Heart left ventricle (tissue), 16 donors: ENCODE measurements at places on chromosomes 11 and 22. TPM values are rescaled to one million over a fixed set of nuclear protein-coding genes. Genes with fewer than 3 reads are reported as not detected.
A peak's percentile ranks its signal among the peaks of the same experiment; 100 is the strongest.

Gene OR8B4
- total RNA-seq: not detected

Gene FCHSD2
- 40.3 TPM for total RNA-seq

Gene TMEM121B
- total RNA-seq: 1.2 TPM

Gene PRG2
- not detected for total RNA-seq

Gene LYVE1
- total RNA-seq: 17.0 TPM

Gene SLC25A18
- total RNA-seq: 10.2 TPM

Gene BCR
- 51.1 TPM for total RNA-seq

Gene FGF3
- total RNA-seq: not detected

GRCh38 chr22:26066534-26066933 lies 102.7 kb upstream of the SEZ6L start:
- no peaks in the 10 kb centered on the region for H3K4me1 ChIP-seq
- no peak overlapping the region for H3K27ac ChIP-seq
- no peaks in the 10 kb centered on the region for H3K27me3 ChIP-seq
- H3K36me3 ChIP-seq: no peaks in the 10 kb centered on the region
- DNase-seq: no peak

- H3K4me1 ChIP-seq: no peaks in the 10 kb centered on the region
- H3K36me3 ChIP-seq: no peaks in the 10 kb centered on the region
- no peaks in the 10 kb centered on the region for H3K27me3 ChIP-seq
- no peak for DNase-seq
Measured at GRCh38 chr22:30143265-30143664, 63.0 kb downstream of the HORMAD2 start.

DNA sequence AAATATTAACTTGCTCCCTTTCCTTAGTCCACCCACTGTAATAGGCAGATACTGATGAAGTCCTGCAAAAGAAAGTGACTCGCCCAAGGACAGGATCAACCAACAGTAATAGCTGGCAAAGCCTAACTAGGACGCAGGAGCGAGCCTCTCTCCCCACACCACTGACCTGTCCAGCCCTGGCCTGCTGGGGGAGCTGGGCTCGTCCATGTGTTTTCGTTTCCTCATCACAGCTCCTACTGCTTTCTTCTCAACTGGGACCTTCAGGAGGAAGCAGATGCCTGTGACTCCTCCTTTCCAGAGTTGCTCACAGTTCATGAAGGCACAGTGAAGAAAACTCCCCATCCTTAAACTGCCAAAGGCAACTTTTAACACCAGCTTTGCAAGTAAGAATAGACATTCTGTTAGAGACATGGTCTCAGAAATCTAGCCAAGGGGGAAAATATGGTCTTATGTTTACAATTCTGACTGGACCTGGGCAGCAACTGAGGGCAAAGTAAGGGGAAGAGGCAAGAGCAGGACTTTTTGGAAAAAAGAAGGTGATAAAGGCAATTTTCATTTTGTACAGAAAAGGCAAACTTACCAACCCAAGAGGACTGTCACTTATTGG lies 11.6 kb upstream of the GPHA2 start:
- DNase-seq: no peak
- no peaks in the 10 kb centered on the region for H3K27me3 ChIP-seq
- no peaks in the 10 kb centered on the region for H3K36me3 ChIP-seq
- no peak overlapping the region for H3K27ac ChIP-seq
- no peaks in the 10 kb centered on the region for H3K4me1 ChIP-seq
- no peak overlapping the region for H3K4me3 ChIP-seq

- H3K36me3 ChIP-seq: no peaks in the 10 kb centered on the region
- no peak overlapping the region for H3K4me3 ChIP-seq
- no peak for DNase-seq
- H3K27ac ChIP-seq: no peak overlapping the region
- no peaks in the 10 kb centered on the region for H3K4me1 ChIP-seq
Measured at GRCh38 chr11:118287006-118287405, 17.5 kb upstream of the CD3E start.

GRCh38 chr11:33695051-33695566 lies 5.5 kb downstream of the C11orf91 start:
- H3K27me3 ChIP-seq: no peaks in the 10 kb centered on the region
- H3K4me3 ChIP-seq: no peak overlapping the region
- H3K27ac ChIP-seq: no peak overlapping the region
- H3K36me3 ChIP-seq: no peaks in the 10 kb centered on the region
- no peak for DNase-seq

DNA sequence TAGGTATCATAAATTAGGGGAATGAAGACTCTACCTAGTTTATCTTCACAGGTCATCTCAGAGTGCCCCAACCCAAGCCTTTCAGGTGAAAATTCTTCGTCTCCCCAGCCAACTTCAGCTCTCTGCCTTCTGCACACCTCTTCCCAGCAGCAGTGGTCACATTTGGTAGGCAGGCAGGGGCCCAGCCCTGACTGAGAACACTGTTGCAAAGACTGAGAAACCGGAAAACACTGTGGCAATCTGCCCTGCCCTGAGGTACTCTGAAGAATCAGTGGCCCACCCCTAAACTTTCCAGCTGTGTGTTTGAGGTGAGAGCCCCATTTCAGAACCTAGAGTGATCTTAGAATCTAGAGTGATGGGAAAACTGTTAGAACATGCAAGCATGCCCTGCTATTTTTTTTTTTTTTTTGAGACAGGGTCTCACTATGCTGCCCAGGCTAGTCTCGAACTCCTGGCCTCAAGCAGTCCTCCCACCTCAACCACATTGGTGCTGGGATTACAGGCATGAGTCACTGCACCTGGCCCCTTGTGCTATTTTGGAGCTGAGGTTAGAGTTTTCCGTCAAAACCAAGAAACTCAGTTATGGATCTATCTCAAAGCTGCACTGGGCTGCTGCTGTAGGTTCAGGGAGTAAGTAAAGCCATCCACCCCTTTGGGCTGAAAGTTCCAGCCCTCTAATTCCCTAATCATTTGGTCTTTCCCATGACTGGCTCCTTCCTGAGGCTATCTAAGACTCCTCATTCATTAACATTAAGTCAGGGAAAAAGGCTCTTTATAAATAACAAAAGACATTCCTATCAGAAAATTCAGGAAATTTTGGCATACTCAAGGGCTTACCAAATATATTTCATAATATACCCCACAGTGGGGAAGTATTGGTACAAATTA lies 1.7 kb upstream of the LDHA start:
- peaks cover 5% of the 10 kb centered on the region for H3K4me1 ChIP-seq
- no peak overlapping the region for H3K4me3 ChIP-seq
- peaks cover 14% of the 10 kb centered on the region for H3K36me3 ChIP-seq
- peak overlapping the region; percentile 99 for H3K27ac ChIP-seq

- no peak overlapping the region for H3K27ac ChIP-seq
- H3K27me3 ChIP-seq: no peaks in the 10 kb centered on the region
- no peak overlapping the region for H3K4me3 ChIP-seq
Measured at GRCh38 chr11:19633276-19633675, 79.4 kb upstream of the NAV2 start.

DNA sequence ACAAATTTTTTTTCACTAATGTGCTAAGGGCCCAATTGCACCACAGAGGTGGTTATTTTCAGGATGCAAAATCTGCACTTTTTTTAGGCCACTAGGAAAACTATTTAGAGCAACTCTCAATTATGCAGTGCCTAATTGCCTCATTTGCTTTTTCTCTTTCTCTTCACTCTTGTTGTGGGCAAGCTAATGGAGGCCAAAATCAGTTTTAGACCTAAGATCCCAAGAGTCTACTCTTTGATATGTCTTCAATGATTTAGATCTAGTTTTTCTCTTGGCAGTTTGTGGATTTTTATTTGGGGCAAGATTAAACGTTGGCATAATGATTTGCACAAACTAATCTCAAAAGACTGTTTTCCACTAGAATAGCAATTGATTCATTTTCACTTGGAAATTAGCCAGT lies 1996.9 kb downstream of the LRRC4C start:
- no peak overlapping the region for H3K27ac ChIP-seq
- H3K27me3 ChIP-seq: no peaks in the 10 kb centered on the region
- no peaks in the 10 kb centered on the region for H3K4me1 ChIP-seq
- no peak overlapping the region for H3K4me3 ChIP-seq
- DNase-seq: no peak

- no peaks in the 10 kb centered on the region for H3K27me3 ChIP-seq
- H3K4me1 ChIP-seq: no peaks in the 10 kb centered on the region
- H3K36me3 ChIP-seq: no peaks in the 10 kb centered on the region
- DNase-seq: no peak
- H3K4me3 ChIP-seq: no peak overlapping the region
Measured at GRCh38 chr11:103494491-103494890, 385.3 kb downstream of the DYNC2H1 start.

- H3K27ac ChIP-seq: no peak overlapping the region
- no peak for DNase-seq
- no peaks in the 10 kb centered on the region for H3K36me3 ChIP-seq
- H3K4me3 ChIP-seq: no peak overlapping the region
- H3K27me3 ChIP-seq: no peaks in the 10 kb centered on the region
- H3K4me1 ChIP-seq: peaks cover 4% of the 10 kb centered on the region
Measured at GRCh38 chr11:32137263-32137662, 46.4 kb downstream of the RCN1 start.

DNA sequence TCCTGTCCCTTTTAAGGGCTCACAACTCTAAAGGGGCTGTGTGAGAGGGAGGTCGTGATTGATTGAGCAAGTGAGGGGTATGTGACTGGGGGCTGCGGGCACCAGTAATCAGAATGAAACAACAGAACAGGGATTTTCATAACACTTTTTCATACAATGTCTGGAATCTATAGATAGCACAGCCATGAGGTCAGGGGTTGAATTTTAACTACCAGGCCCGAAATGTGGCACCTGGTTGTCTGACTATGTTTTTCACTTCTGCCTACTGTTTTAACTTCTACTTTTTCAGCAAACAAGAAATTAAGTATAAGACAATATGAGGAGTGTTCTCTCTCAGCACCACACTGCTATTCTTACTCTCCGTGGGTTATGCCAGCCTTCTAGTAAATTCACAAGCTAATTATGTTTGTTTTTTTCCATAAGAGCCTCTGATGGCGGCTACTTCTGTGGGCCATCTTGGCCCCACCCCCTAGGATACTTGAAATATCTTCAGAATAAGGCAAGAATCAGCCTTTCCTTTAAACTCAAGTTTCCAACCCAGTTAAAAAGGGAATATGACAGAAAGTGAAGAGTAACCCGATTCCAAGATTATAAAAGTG lies 552.8 kb upstream of the CHORDC1 start:
- no peak for DNase-seq
- H3K27me3 ChIP-seq: no peaks in the 10 kb centered on the region
- no peak overlapping the region for H3K27ac ChIP-seq
- no peaks in the 10 kb centered on the region for H3K36me3 ChIP-seq
- H3K4me3 ChIP-seq: no peak overlapping the region
- H3K4me1 ChIP-seq: no peaks in the 10 kb centered on the region

DNA sequence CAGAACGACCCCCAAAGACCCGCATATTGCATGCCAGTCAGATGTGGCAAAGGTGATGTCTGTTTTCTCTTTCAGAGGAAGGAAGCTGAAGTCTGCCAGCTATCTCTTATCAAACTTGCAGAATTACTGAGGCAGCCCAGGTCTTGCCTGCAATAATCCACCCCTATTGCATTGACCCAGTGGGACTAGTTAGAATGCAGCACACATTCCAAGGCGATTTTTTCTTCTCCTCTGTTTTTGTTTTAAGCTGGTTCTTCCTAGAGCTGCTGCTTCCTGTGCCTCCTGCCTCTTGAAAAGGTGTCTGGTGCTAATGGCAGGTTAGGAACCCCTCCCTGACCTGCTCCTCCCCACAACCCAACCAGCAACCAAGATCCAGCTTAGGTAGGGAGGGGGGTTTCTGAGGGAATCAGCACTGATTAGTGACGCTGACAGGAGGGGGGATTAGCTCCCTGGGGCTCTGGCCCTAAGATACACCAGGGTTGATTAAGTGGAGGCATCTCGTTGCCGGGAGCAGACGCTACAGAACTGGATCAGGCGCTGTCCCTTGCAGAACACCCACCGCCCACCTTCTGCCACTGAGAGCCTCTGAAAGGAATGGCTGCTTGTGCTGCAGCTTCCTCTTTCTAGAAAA lies 2.8 kb downstream of the NTM start:
- DNase-seq: no peak
- H3K27me3 ChIP-seq: peaks cover 18% of the 10 kb centered on the region
- H3K4me3 ChIP-seq: no peak overlapping the region
- no peaks in the 10 kb centered on the region for H3K4me1 ChIP-seq
- no peak overlapping the region for H3K27ac ChIP-seq
